ENCODE measurements at places on chromosomes 7 and 10.

- DNase-seq, result no peak
These were observed 29.0 kb downstream of the MICALL2 start for GRCh38 chr7:1430056-1430845.

DNA sequence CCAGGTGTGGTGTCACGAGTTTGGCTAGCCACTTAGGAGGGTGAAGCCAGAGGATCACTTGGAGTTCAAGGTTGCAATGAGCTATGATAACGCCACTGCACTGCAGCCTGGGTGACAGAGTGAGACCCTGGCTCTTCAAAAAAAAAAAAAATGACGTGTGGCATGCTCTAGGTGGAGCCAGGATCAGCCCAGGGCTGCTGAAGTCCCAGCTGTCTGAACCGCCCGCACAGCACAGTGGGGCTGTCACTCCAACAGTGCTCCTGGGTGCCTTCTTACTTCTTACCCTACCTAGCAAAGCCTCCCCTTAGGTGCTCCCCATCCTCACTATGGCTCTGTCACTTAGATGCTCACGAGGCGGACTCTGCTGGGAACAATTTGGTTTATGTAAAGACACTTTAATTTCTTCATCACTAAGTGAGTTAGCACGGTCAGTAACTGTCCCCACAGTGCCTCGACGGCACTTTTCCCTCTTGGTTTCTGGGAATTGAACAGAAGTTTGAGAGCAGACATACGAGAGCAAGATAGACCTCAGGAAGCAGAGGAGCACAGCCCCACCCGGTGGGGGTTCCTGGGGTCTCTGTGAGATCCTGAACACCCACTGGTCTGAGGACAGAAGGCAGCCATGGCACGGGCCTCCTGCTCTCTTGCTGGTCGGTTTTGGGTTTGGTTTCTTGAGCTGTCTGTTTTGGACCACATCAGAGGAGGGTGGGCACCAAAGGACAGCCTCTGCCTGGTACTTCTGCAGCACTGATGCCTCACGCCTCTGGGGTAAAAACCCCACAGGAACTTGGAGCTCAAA is 66.2 kb upstream of the BTBD16 start:
- DNase-seq, result no peak

GRCh38 chr10:129446183-129446581 is 20.9 kb upstream of the MGMT start:
- no peak for DNase-seq

GRCh38 chr10:3129581-3130340 is 42.8 kb downstream of the PITRM1 start:
- DNase-seq, result no peak

- peak; percentile 43 for DNase-seq
These were observed 52.6 kb downstream of the TMEM209 start for GRCh38 chr7:130152493-130153210.

DNA sequence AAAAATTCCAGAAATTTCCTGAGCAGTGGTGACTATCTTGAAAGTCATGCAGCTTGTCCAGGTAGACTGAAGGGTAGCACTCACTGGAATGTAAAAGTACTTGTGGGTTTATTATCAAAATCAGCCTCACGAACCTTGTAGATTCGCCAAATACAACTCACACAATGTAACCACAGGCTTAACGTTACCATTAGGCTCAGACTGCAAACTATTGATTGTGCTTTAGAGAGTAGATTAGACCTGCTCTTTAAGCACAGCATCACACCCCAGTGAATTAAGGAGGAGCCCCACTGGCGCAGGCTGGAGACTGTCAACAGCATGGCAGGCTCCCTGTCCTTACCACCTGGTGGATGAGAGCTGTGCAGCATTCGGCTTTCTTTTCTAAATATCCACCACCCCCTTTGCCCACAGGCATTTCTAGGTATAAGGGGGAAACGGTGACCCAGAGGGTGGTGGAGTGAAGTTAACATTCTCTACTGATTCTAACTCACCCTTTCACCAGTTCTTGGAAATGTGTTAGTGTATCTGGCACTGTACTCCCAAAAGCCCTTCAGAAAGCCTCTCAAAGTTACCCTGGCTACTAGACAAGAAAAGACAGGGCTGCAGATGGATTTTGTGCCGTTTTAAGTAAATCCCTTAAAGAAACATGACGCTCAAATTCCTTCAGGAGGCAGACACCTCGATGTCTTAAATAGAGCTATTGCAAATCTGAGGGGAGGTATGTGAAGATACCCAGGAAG is 56.6 kb downstream of the GSDME start:
- no peak for DNase-seq

GRCh38 chr7:116176226-116176625 is 34.1 kb upstream of the TES start:
- DNase-seq, result no peak

DNA sequence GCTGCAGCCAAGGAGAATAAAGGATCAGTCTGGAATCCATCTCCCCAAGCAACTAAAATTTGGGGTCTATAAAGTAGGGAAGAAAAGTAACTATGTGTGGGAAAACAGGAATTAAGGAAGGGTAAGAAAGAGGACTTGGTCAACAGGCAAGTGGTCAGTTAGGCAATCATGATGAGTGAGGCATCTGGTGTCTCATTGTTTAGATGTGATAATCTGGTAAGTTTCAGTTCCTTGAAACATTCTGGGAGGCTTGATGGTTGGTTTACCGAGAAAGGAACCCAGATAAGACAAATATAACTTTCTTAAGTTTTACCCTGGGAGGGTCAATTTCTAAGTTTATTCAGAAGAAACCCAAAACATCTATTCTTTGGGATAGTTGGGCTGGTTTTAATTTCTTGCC is 22.3 kb downstream of the HYAL4 start:
- peak; percentile 21 for DNase-seq

DNA sequence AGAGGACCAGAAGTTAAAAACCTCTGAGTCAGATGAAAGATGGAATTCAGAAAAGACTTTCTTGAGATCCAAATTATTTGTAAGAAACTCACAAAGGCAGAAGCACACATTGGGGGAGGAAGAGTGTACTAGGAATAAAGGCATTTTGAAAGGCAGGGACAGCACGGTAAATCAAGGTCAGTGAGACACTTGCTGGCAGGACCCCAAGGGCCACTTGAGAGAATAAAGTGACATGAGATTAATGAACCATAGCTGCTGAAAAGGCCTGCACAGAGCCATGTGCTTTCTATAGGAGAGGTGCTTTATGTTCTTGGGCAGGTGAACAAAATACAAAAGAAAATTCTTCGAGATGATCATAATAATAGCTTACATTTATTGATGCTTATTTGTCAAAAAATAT is 929.9 kb upstream of the MBL2 start:
- DNase-seq, result no peak

Measured in GM23248 (cell line).